Tibial nerve (tissue), 4 donors: ENCODE measurements at places on chromosomes 3 and 15. TPM values are rescaled to one million over a fixed set of nuclear protein-coding genes. Genes with fewer than 3 reads are reported as not detected.

- H3K4me1 ChIP-seq = no peaks in the 10 kb centered on the region
- H3K4me3 ChIP-seq = no peak overlapping the region
- no peak for DNase-seq
- H3K27ac ChIP-seq = no peak overlapping the region
These were observed 446.5 kb downstream of the GRM7 start for GRCh38 chr3:7307410-7307809.

The CCDC33 gene
- not detected for total RNA-seq

DNA sequence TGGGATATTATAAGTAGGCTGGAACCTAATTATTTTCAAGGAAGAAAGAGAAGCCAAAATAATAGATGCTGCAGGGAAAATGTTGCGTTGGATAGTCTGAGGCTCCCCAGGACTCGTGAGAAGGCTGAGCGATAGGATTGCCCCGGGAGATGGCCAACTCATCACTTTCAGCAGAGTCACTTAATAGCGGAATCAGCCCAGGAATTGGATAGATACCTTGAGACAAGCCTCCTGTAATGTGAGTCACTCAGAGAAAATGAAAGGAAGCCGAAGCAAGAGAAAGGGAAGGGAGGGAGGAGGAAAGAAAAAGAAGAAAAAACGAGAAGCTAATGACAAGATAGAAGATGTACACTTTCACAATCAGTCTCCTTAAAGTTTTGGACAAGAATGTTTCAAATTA lies 94.3 kb downstream of the SQOR start:
- H3K27me3 ChIP-seq = no peaks in the 10 kb centered on the region
- no peak for DNase-seq
- no peaks in the 10 kb centered on the region for H3K4me1 ChIP-seq
- H3K27ac ChIP-seq = no peak overlapping the region

GRCh38 chr3:51968883-51969678 lies 1.8 kb upstream of the PCBP4 start:
- DNase-seq = no peak
- H3K27me3 ChIP-seq = no peaks in the 10 kb centered on the region
- no peaks in the 10 kb centered on the region for H3K36me3 ChIP-seq
- no peaks in the 10 kb centered on the region for H3K4me1 ChIP-seq
- no peak overlapping the region for H3K4me3 ChIP-seq
- no peak overlapping the region for H3K27ac ChIP-seq

DNA sequence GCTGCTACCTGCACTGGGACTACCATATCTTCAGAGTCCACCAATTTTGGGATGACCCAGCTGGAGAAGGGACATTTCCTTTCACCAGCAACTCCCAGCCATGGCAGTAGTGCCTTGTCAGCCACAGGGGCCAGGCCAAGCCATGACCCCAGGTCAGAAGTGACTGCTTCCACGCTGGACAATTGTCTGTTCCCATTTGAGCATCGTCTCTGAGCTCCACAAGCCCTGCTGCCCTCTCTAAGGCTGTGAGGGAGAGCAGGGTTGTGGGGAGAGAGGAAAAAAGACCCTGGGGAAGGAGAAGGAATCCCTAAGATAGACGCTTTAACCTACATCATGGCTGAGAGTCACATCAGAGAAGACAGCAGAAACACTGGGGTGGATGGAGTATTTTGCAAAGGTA lies 7.4 kb upstream of the RARRES1 start:
- H3K4me3 ChIP-seq = no peak overlapping the region
- no peak overlapping the region for H3K27ac ChIP-seq
- H3K36me3 ChIP-seq = no peaks in the 10 kb centered on the region
- no peaks in the 10 kb centered on the region for H3K27me3 ChIP-seq

GRCh38 chr3:169999433-169999832 lies 32.8 kb downstream of the SEC62 start:
- H3K4me1 ChIP-seq = no peaks in the 10 kb centered on the region
- H3K36me3 ChIP-seq = no peaks in the 10 kb centered on the region
- no peak overlapping the region for H3K4me3 ChIP-seq
- no peaks in the 10 kb centered on the region for H3K27me3 ChIP-seq

The SOX14 gene
- not detected for total RNA-seq

DNA sequence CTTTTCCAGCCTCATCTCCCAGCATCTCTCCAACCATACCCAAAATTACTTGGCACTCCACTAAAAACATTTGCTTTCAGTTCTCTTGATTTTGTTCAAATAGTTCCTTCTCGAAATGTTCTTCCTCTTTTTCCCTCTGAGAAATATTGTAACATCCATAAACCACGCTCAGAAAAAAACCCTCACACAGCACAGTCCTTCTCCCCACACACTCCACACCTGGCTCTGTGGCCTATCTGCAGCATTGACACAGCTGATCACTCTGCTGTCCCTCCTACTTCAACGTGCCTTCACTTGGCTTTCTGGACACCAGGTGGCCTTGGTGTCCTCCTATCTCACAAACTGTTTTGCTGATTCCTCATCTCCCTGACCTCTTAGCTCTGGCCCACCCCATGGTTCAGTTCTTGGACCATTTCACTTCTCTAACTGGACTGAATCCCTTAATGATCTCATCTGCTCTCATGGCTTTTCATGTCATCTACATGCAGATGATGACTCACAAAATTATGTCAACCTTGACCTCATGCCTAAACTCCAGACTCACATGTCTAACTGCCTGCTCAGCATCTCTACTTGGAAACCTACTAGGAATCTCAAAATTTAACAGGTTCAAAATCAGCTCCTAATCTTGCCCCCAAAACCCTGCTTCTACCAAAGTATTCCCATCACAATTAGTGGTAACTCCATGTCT lies 93.3 kb downstream of the TRIM42 start:
- H3K27me3 ChIP-seq = no peaks in the 10 kb centered on the region
- no peaks in the 10 kb centered on the region for H3K4me1 ChIP-seq
- H3K27ac ChIP-seq = no peak overlapping the region
- H3K36me3 ChIP-seq = no peaks in the 10 kb centered on the region
- DNase-seq = no peak

The CCR2 gene
- 2.0 TPM for total RNA-seq

The SLITRK3 gene
- total RNA-seq = not detected

GRCh38 chr3:132292042-132292441 lies 25.2 kb upstream of the ACP3 start:
- no peaks in the 10 kb centered on the region for H3K36me3 ChIP-seq
- no peak overlapping the region for H3K4me3 ChIP-seq
- no peaks in the 10 kb centered on the region for H3K4me1 ChIP-seq
- no peak for DNase-seq
- no peak overlapping the region for H3K27ac ChIP-seq

The KBTBD8 gene
- under 0.01 TPM for total RNA-seq

DNA sequence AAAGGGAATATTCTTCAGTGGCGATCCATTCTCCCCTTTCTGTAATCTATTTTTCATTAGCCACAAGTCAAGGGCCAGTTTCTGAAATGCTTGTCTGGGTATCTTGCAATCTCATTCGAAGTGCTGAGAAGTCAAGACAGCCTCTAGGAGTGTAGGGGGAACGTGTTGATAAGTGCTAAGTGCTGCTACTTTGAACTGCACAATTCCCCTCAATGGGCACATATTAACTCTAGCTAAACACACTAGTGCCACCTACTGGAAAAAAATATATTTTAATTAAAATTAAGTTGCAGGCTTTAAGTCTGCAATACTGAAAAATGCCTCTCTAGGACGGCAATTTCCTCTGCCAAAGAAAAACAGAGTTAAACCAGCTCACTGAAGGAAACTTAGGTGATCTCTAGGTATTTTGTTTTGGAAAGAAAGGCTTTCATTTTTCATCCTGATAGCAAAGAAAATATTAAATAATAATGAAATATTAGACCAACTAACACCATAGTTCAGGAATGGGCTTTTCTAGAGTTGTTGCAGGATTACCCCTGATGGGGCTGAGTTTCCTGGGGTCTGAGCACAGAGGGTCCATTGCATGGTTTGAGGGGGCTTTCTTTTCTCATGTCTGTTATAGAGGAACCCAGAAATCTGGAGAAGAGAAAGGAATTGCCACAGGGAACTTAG lies 181.9 kb upstream of the KBTBD8 start:
- no peak overlapping the region for H3K4me3 ChIP-seq
- no peak overlapping the region for H3K27ac ChIP-seq
- no peaks in the 10 kb centered on the region for H3K4me1 ChIP-seq
- no peaks in the 10 kb centered on the region for H3K36me3 ChIP-seq

- H3K27me3 ChIP-seq = no peaks in the 10 kb centered on the region
- DNase-seq = no peak
- no peaks in the 10 kb centered on the region for H3K4me1 ChIP-seq
These were observed 87.6 kb upstream of the SLC25A26 start for GRCh38 chr3:66133050-66133757.

DNA sequence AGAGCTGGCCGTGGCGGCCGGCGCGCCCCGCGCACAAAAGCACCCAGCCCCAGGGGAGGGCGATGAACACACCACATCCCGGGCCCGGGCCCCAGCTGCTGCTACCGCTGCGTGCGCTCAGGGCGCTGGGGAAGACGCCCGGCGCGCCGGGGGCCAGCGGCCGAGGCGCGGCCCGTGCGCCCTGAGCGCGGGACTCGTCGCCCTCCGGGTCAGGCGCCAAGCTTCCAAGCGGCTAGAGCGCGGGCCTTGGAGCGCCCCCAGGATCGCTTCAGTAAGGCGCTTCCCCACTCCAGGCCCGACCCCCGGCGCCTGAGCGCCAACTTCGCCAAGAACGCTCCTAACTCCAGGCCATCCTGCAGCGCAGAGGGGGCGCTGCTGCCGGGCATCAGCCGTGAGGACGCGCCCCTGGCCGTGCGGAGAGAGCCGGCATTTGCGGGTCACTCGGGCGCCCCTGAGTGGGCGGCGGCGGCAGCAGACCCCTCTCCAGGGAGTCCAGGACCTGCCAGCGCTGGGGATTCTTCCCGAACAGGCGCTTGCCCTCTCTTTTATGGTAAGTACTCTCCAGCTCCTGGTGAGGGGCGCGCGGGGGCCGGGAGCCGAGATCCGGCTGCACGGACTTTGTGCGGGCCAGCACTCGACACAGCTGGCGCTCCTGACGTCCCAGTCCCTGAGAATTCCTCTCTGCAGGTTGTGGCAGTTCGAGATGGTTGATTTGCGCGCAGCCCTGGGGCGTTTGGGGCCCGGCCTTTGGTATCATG lies 475 bp downstream of the SPSB4 start:
- H3K27me3 ChIP-seq = peaks cover 48% of the 10 kb centered on the region
- H3K4me1 ChIP-seq = peaks cover 28% of the 10 kb centered on the region
- DNase-seq = no peak
- H3K36me3 ChIP-seq = no peaks in the 10 kb centered on the region
- peak overlapping the region; percentile 12 for H3K4me3 ChIP-seq

DNA sequence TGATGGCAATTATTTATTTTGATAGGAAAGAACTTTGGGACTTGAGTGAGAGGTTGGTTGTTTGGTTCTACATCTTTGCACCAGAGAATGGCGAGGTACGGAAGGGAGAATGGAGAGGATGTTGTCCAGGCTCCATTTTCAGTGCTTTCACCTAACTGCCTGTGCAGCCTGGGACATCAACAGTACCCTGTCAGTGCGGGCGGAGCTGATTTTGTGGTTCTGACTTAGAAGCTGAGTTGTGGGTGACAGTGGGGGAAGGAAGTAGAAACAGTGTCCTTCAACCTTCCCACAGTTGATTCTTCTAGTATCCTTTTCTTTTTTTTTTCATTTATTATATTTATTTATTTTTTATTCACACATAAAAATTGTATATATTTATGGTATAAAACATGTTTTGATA lies 95.3 kb downstream of the TIGIT start:
- H3K4me3 ChIP-seq = no peak overlapping the region
- H3K4me1 ChIP-seq = peaks cover 8% of the 10 kb centered on the region
- H3K27me3 ChIP-seq = no peaks in the 10 kb centered on the region
- H3K36me3 ChIP-seq = no peaks in the 10 kb centered on the region
- H3K27ac ChIP-seq = no peak overlapping the region

The PLA2G4F gene
- total RNA-seq = not detected

The SPINK8 gene
- not detected for total RNA-seq
